ENCODE measurements at places on chromosomes 12 and 14.

DNA sequence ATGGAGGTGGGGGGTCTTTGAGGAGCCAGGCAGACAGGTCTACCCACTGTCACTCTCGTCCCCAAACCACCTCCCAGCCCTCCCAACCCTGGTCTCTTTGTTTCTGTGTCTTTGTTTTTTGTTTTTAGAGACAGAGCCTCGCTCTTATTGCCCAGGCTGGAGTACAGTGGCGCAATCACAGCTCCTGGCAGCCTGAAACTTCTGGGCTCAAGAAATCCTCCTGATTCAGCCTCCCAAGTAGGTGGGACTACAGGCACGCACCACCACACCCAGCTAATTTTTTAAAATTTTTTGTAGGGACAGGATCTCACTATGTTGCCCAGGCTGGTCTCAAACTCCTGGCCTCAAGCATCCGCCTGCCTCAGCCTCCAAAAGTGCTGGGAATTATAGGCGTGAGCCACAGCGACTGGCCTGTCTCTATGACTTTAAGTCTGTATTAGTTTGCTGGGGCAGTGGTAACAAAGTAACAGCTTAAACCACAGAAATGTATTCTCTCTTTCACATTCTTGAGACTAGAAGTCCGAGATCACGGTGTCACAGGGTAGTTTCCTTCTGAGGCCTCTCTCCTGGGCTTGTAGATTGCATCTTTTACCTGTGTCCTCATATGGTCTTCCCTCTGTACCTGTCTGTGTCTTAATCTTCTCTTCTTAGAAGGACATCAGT lies 26.1 kb downstream of the DTX1 start:
- no peak for DNase-seq

- no peak for DNase-seq
These were observed 213.8 kb downstream of the ATXN7L3B start for GRCh38 chr12:74751441-74751840.

- DNase-seq: no peak
These were observed 78.7 kb downstream of the R3HDM2 start for GRCh38 chr12:57352166-57352565.

GRCh38 chr14:71049435-71050133 lies 142.3 kb downstream of the PCNX1 start:
- DNase-seq: no peak

- DNase-seq: no peak
These were observed 20.6 kb upstream of the PCNX1 start for GRCh38 chr14:70886421-70887206.

GRCh38 chr12:121796855-121797751 lies 3.6 kb upstream of the RHOF start:
- DNase-seq: peak; percentile 64

DNA sequence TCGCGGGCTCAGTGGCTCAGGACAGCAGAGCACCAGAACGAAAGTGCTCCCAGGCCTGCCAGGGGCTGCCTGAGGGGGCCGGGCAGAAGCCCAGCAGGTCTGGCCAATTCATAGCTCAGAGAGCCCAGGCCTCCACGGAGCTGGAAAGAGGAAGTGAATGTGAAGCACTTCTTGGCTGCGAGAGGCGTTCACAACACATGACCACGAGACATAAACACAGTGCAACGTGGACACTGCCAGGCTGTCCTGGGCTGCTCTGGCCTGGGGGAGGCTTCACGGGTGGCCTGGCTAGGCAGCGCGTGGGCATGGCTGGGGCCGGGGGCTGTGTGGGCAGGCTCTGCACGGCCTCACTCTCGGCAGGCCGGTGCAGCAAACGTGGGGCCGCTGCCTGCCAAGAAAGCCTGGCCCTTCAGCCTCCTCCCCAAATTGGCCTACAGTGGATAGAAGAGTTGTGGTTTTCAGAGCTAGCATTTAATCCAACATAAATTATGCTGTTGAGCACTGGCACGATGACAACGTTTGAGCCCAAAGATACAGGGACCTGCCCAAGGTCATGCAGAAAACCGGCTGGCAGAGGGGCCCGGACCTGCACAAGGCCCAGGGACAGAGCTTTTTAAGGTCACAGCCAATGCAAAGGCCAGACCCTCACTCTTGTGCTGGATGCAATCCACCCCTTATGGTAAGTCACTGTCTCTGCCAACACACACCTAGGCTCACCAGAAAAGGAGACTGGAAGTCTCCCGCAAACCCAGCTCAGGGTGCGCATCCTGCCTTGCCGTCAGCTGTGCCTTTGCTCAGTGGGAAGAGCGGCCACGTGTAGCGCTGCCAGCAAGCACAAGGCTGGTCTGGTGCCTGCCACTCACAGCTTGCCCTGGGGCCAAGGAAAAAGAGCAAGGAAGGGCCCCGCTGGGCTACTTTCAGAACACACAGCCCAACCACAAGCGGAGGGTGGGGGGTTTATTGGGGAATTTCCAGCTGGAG lies 8.6 kb downstream of the SLC25A29 start:
- no peak for DNase-seq

DNA sequence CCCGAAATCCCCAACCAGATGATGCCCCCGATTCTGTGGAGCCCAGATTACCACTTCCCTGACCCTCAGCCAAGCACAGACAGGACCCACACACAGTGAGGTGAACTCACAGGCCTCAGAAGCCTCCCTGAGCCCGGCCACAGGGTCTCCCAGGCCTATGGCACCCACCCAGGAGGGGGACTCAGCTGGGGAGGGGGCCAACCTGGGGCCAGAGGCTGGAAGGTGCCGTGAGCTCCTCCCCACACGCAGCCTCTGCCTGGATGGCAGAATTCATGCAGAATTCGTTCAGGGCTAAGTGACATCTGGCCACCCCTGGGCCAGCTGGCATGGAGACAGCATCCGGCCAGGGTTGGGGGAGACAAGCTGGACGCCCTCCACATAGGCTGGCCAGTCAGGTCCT lies 11.8 kb downstream of the TMEM179 start:
- no peak for DNase-seq

DNA sequence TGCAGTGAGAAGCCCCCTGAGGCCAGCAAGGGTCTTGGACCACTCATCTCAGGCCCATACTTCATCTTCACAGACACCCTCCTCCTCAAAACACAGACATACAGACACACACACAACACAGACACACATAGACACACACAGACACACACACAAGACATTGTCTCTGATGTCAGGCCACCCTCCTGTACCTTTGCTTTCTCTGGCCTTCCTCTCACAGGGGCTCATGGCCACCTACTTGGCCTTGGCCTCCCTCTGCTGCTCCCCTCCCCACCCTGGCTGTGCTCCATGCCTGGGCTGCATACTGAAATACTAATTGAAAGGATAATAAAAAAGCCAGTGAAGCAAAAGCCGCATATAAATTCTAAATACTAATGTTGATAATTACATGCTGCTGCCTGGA lies 1.6 kb upstream of the SYNDIG1L start:
- no peak for DNase-seq

- DNase-seq: no peak
These were observed 541 bp downstream of the GOLT1B start for GRCh38 chr12:21502164-21502496.

- DNase-seq: no peak
These were observed 123.5 kb upstream of the BCL2L14 start for GRCh38 chr12:11947213-11947612.

DNA sequence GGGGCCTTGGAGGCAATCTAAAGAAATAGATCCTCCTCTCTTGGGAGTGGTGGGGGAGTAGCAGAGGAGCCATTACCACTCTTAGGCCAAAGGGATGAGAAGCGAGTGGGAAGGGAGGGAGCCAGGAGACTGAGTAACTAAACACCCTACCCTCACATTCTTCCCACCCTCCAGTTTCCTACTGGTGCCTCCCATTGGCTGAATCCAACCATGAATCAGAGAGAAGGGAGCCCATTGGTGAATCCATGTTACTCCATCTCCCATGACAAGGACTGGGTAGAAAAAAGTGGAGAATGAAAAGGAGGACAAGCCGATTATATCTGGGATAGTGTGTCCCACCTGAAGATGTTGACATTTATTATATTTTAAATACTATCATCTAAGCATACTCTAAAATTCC lies 76.8 kb upstream of the LHX5 start:
- DNase-seq: no peak

DNA sequence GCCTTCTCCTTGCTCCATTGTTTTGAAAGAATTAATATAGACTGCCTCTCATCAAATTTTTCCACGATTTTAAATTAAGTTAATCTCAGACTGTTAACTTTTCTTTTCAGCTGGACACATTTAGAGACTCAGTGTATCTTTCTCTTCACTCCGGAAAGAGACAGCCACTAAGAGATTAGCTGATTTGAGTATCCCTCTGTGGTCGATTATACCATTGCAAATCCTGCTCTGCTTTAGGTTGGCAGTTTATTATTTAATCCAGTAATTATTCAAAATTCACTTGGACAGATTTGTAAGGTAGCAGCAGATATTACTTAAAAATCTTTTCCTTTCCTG lies 588 bp upstream of the TWF1 start:
- DNase-seq: no peak

GRCh38 chr14:21771671-21772070 lies 98.1 kb upstream of the OR4E1 start:
- DNase-seq: no peak

- DNase-seq: no peak
These were observed 31.5 kb downstream of the RASSF9 start for GRCh38 chr12:85804663-85805062.

- DNase-seq: no peak
These were observed 5.6 kb downstream of the MBD6 start for GRCh38 chr12:57528176-57528575.

DNA sequence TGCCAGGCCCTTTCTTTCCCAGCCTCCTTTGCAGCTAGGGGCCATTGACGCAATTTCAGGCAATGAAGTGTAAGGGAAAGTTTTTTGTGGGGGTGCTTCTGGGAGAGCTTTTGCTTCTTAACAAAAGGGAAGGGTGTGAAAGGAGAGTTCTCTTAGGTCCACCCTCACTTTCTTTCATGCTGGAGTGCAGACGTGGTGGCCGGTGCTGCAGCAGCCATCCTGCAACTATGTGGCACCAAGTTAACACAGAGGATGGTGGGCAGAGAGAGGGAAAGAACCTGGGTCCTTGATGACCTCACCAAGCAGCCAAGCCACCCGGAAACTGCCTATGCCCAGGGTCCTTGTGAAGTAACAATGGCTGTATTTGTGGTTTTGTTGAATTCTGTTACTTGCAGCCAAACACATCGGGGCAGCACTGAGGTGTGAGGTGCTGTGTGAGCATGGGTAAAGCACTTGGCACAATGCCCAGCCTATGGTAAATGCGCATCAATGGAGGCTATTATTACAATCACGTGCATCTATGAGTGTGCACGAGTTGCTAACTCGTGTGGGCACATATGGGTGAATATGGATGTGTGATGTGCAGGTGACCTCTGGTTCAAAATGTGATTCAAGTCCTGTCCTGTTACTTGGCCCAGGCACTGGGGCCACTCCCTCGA lies 122.6 kb downstream of the CALM1 start:
- DNase-seq: no peak

DNA sequence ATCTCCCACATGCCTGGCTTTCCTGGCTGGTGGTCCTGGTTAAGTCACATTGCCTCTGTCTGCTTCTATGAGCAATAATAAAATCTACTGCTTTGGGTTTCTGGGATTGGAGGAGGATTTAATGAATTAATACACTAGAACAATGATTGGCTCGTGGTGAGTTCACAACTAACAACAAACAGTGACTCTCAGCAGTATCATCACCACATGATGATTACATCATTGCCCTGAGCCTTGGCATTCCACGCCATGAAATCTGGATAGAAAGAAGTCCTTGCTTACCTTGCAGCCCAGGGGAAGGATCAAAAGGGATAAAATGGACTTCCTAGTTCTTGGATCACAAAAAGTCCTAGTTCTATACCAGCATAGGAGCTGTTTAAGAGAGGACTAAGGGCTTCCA lies 1069.0 kb downstream of the VRK1 start:
- no peak for DNase-seq

- peak; percentile 7 for DNase-seq
These were observed 39.9 kb downstream of the ATL1 start for GRCh38 chr14:50599700-50600444.

- DNase-seq: no peak
These were observed 3.3 kb upstream of the PLEKHG3 start for GRCh38 chr14:64700894-64701293.

GRCh38 chr12:44875417-44875953 lies 630 bp downstream of the NELL2 start:
- peak; percentile 12 for DNase-seq

- peak; percentile 11 for DNase-seq
These were observed 1.5 kb upstream of the DIABLO start for GRCh38 chr12:122227341-122227740.

DNA sequence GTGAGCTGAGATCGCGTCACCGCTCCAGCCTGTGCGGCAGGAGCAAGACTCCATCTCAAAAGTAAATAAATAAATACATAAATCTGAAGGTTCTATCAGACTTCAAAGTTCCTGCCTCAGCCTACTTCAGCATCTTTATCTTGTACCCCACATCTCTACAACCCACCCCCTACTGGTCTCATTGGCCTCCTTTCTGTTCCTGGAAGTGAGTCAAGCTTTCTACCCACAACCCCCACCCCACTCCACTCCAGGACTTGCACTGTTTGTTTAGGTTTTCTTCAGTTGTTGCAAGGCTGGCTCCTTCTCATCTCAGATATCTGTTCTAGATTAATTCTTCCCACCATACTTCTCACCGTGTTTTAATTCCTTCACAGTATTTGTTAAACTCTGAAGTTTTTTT lies 714 bp upstream of the PSMC6 start:
- DNase-seq: no peak

- DNase-seq: peak; percentile 31
These were observed 32.2 kb upstream of the SERPINA6 start for GRCh38 chr14:94355191-94355794.

- no peak for DNase-seq
These were observed 109.7 kb downstream of the GPATCH2L start for GRCh38 chr14:76261371-76261811.

DNA sequence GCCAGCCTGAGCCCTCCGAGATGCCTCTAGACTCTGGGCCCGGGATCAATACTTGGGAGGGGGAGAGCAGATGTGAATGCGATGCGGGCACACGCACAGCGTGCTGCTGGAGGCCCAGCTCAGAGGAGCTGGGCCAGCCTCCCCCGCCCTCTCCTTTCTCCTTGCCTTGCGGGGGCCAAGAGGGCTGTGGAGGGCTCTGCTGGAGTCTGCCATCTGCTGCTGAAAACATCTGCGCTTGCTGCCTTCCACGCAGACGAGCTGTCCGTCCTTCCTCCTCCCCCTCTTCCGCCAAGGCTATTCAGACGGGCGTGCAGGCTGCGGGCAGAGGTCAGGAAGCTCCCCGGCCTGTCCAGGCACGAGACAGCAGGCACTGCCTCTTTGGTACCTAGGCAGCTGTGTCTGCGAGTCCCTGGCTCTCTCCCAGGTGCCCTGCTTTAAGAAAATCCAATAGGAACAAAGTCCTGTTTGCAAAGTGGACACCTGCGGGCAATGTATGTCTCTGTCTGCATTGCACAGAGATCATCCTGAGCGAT lies 75.2 kb downstream of the SPRING1 start:
- DNase-seq: peak; percentile 9

DNA sequence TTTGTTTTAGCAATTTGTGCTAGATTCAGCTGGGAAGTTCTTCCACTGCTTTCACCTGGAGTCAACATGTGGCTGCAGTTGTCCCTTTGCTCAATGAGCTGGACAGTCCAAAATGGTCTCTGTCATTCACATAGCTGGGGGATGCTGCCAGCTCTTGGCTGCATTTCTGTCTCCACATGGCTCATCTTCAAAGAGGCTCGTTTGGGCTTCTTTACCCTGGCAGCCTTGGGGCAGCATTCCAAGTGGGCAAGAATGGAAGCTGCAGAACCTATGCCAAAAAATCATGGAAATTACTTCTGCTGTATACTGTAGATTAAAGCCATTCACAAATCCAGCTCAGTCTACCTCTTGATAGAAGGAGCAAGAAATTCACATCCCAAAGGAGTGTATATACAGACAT lies 199.1 kb downstream of the SLC5A8 start:
- DNase-seq: no peak

- no peak for DNase-seq
These were observed 11.6 kb downstream of the HVCN1 start for GRCh38 chr12:110677206-110677911.

Data from DMS153 (cell line).